Left ventricle myocardium superior (tissue), 1 donor: ENCODE measurements at places on chromosomes 7 and 10. TPM values are rescaled to one million over a fixed set of nuclear protein-coding genes. Genes with fewer than 3 reads are reported as not detected.

HOXA1 gene
- not detected for total RNA-seq

CC2D2B gene
- 0.45 TPM for total RNA-seq

CYP2C19 gene
- total RNA-seq: not detected

DENND2A gene
- 14.4 TPM for total RNA-seq

TMEM178B gene
- total RNA-seq: 38.2 TPM

STMP1 gene
- 30.3 TPM for total RNA-seq

GDF2 gene
- not detected for total RNA-seq

LUC7L2 gene
- 49.9 TPM for total RNA-seq

SLC25A40 gene
- 32.1 TPM for total RNA-seq

ZNF804B gene
- not detected for total RNA-seq

GALNT17 gene
- total RNA-seq: 57.9 TPM

CFTR gene
- total RNA-seq: 3.0 TPM

DNA sequence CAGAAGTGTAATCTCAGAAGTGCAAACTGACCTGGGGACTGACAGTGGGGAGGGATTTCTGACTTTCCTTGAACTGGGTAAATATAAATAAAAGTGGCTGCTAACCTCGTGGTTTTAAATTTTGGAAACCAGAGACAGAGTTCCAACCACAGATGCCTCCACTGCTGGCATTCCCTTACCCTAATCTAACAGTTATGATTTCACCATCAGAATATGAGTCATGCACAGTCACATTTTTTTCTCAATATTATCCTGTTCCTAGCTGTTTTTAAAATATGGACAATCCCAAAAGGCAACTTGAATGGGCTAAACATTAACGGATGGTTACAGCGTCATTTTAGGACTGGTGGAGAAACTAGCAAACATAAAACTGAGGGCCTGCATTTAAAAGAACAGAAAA, 264.3 kb upstream of the INHBA start:
- DNase-seq: no peak

DNA sequence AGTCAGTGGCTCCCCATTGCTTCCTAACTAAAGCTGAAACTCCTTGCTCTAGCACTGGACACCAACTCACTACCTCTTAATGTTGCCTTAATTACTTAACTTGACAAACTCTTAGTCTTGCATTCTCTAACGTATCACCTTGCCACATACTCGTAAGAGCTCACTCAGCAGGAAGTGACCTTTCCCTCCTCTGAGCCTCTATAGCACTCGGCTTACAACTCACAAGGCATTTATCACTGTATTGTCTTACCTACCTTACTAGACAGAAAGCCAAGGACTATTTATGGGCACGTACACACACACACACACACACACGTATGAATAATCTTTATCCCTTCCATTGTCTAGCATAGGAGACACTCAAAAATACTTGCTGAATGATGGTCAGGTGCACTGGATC, 21.2 kb downstream of the CEP41 start:
- no peak for DNase-seq

DNA sequence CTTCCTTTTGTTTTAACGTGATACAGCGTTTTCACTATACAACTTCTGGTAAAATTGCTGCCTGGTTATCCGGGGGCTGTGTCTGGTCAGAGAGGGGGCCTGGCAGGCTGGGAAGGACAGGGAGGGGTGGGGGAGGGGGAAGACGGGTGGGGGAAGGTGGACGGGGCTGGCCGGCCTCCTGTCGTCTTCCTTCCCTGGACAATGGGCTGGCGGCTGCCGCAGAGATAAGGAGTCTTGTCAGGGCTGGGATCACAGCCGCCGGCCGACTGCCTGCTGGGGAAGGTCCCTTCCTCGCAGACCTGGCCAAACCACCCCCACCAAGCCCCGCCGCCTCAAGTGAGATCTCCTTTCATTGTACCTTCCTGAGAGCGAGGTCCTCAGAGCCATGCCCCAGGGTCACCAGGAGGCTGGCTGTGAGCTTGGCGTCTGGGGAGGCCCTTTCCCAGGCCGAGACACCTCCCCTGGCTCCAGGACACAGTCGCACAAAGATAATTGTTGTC, 151.2 kb upstream of the TNRC18 start:
- peak; percentile 69 for DNase-seq

DNA sequence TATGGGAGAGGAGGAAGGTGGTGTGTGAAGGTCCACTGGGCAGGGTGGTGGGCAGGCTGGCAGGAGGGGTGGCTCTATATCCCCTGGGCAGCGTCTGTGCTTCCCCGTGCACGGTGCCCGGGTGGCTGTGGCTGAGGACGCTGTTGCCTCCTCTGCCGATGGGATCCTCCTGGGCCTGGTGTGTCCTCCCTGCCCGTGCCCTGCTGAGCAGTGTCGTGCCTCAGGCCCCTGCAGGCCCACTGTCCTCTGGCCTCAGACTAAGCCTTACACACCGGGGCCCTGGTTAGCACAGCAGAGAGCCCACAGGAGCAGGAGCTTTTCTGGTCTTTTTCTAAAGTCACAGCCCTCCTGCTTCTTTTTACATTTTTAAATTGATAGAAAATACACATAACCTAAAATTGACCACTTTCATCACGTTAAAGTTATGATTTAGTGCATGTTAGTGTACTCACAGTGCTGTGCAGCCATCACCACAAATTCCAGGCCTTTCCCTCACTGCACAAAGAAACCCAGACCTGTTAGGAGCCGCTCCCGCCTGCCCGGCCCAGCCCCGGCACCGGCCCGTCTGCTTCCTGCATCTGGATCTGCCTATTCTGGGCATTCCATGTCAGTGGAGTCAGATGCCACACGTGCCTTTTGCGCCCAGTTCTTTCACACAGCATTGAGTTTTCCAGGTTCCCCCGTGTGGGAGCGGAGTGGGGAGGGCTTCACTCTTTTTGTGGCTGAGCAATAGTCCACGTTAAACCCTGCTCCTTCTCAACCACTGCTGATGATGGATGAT, 19.4 kb downstream of the PFKFB3 start:
- peak; percentile 12 for DNase-seq

GRCh38 chr7:30445770-30446169, 32.8 kb downstream of the NOD1 start:
- peak; percentile 75 for DNase-seq

GRCh38 chr10:92267343-92267742, 23.5 kb downstream of the CPEB3 start:
- no peak for DNase-seq

DNA sequence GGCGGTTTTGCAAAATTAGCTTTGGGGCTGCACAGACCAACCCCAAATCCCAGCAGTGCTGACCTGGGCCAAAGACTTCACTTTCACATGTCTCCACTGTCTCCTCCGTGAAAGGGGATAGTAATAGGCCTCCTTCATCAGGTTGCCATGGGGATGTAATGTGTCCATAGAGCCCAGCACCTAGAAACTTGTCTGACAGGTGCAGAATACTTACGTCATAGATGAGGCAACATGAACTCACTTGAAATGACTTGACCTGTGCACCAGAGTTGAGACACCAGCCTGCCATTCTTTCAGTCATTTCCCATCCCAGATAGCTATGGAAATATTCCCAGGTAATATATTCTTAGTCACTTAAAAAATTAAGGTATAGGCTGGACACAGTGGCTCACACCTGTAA, 94.2 kb downstream of the INSYN2A start:
- no peak for DNase-seq

DNA sequence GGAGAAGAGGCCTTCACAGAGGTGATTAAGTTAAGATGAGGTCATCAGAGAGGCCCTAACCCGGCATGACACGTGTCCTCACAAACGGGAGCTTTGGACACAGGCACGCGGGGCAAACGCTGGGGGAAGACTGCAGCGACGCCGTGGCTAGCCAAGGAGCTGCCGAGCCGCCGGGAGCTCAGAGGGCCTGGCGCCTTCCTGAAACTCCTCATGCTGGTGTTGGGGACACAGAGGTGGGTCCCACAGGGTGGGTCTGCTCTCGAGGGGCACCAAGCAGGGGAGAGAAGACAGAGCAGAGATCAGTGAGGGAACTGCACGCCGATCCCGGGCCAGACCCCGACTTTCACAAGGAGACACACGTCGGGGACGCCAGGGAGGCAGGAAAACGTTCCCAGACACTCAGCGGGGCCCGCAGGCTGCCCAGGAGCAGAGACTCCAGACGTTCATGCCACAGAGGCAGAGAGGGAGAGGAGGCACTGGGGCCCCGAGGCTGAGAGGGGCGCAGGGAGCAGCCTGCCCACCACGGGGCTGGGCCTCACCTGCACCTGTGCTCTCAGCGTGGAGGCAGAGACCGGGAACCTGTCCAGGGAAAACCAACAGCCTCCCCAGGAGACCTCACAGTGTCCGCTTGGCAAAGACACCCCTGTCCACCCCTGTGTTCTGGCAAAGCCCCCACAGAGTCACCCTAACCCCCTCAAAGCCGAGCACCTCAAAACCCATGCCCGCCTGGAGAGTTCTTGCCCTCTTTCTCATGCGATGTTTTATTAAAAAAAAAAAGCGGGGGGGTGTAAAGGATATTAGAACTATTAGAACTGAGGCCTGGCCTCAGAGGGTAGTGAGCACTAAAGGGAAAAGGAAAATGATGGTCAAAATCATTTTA, 103.8 kb downstream of the PDGFA start:
- DNase-seq: no peak

GRCh38 chr7:3215624-3216585, 85.1 kb upstream of the SDK1 start:
- DNase-seq: no peak

DNA sequence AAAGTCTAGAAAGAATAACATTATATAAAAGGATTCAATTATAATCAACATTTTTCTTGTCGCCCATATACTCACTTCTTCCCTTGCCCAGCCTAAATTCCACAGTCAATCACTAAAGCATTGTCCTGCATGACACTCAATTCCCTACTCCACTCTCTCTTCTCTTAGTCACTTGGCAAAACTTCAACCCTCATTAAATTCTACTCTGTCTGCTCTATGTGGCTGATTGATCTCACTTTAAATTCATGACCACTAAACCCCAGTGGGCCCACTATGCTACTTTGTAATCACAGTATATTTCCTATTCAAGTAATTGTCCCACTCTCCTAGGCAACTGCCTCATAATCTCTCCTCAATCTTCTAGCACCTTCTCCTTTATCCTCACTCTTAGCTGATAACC, 54.1 kb downstream of the MTERF1 start:
- DNase-seq: no peak

DNA sequence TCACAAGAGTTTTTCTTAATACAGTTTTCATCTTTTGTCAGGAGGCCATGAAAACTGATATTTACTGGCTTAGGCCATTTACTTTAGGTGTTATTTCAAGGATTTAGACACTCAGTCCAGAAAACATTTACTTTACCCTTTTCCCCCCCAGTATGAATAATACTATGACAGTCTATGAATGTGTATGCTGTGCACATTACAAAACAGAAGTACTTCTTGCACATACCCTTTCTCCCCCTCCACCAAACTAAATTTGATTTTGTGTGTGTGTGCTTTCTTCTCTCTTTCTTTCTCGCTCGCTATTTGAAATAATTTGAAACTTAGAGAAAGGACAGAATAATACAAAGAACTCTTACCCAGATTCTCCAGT, 41.3 kb downstream of the RBM33 start:
- no peak for DNase-seq

GRCh38 chr10:101224910-101225823, 4.1 kb downstream of the LBX1 start:
- DNase-seq: no peak

DNA sequence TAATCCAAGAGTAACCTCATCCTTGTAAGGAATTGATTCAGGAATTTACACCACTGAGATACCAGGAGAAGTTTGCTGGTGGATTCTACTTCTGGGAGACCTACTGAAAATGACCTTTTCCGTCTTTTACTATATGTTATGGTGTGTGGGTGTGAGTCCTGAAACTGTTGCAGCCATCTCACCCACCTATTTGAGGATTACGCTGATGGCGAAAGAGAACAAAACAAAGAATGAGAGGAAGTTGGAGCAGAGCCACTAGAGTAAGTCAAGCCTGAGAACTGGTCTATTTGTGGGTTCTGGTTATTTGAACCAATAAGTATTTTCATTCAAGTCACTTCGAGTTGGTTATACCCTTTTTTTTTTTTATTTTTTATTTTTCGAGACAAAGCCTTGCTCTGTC, 12.7 kb upstream of the ABCC2 start:
- no peak for DNase-seq

- no peak for DNase-seq
These were observed 16.6 kb upstream of the FAS start for GRCh38 chr10:88974012-88974411.

DNA sequence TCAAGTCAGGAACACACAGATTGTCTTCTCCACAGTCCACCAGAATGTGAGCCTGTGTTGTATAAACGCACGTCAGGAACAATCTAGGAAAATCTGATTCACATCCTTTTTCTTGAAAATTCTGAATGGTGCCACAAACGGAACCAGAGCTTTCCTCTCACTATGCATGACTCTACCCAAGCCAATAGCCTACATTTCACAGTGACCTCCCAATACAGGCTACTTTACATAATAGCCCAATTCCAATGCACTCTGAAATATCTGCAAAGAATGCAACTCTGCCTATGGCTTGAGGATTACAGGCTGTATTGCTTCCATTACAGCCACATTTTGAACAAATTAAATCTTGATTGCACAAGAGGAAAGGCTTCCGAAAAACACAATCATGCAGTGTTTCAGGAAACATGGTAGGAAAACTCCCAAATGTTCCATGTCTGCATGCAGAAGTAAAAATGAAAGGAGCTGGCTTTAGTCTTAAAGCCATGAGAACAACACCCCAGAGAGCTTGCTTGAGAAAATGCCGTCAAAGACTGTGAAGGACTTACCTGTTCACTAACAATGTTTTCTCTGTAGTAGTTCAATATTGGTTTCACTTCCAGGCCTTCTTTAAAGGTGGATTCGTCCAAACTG, 113.9 kb downstream of the ITGA8 start:
- DNase-seq: no peak

DNA sequence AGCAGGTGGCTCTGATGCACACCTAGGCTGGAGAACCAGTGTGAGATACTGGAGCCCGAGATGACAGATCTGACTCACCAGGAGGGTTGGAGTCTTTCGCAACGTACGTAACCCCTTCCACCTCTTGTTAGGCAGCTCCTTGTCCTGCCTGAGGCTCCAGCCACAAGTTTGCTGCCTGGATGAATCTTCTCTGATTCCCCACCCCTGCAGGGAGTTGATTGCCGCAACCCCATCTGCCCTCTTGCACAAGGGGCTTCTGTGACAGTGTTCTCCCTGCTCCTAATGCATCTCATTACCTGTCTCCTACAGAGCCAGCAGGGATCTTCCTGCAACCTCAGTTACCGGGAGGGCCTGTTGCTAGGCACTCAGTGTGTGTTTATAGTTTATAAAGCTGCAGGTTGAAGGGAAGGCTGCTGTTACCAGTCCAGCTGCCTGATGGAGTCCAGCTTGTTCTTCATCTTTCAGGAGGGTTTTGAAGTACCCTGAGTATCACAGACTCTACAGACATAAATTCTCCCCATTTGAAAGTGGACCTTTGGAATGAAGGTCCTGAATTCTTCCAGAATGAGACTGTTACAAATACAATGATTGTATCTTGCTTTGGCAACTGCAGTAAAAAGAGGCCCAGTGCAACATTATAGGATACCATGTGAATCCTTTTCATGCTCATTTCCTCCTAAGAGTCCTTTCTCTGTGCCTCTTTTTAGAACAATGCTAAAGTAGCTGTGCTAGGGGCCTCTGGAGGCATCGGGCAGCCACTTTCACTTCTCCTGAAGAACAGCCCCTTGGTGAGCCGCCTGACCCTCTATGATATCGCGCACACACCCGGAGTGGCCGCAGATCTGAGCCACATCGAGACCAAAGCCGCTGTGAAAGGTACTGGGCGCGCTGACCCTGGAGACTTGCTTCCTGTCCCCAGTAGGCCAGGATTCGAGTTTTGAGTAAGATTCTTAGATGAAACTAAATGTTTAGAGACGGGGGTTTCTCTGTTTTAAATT, 6.5 kb downstream of the MDH2 start:
- no peak for DNase-seq
